Activated CD4-positive, alpha-beta T cell treated with anti-CD3 and anti-CD28 coated beads, Interleukin-2, amount 50 U/mL, for 16 hours (primary cell): ENCODE measurements at places on chromosomes 1 and 21.

- no peak for DNase-seq
Measured at GRCh38 chr1:62735491-62736171, 47.4 kb upstream of the DOCK7 start.

- no peak for DNase-seq
Measured at GRCh38 chr1:230054092-230054749, 12.8 kb upstream of the GALNT2 start.

DNA sequence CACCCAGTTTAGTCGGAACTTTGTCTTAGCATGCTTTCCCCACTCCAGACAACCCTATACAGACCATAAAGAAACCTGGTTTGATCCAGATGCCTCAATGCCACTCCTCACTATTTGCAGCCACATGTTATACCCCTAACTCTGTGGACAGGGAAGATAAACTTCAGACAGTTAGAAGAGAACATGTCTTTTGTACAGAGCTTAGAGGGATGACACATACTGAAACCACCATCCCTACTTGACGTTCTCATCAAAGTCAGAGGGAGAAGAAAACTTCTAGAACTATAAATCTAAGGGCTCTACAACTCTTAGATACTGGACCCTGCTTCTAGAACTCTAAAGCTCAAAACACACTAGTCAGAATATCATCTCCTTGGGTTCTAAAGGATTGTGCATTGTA is 3.7 kb downstream of the SYT6 start:
- no peak for DNase-seq

DNA sequence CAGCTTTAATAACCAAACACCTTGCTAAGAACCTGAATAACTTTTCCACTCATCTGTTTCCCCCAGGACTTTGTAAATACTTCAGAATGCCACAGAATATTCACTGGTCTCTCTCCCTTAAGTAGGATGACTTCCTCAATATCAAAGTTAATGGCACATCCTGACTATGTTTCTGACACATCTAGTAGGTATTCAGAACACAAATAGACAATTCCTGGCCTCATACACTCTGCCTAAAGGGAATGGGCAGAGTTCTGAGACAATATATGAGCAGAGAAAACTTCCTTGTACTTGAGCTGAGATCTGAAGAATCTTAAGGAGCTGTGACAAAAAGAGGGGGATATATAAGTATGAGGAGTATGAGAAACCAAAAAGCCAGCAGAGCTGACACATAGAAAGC is 34.8 kb downstream of the ANKRD13C start:
- DNase-seq, result no peak

GRCh38 chr1:80633947-80634706 is 1166.6 kb upstream of the ADGRL2 start:
- no peak for DNase-seq

- peak; percentile 5 for DNase-seq
Measured at GRCh38 chr1:174726880-174727585, 272.7 kb upstream of the CACYBP start.

- no peak for DNase-seq
Measured at GRCh38 chr1:195979646-195980045, 628.6 kb downstream of the KCNT2 start.

GRCh38 chr1:114316204-114316603 is 162.5 kb upstream of the SYT6 start:
- no peak for DNase-seq

DNA sequence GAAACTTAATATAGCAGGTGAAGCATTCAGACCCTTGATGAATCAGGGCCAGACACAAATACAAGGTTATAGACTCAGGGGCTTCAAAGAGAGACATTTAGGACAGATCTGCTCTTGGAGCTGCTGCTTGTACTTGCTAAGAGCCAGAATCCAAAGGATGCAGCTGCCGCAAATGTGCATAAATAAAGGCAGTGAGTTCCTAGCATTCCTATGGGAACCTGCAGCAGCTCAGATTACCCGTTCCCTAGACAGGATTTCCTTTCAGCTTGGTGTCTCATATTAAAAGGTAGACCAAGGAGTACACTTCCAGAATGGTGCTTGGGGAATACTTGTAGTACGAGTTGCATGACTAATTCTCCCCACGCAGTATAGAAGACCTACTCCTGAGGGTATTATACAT is 9.7 kb upstream of the LRRC53 start:
- no peak for DNase-seq

DNA sequence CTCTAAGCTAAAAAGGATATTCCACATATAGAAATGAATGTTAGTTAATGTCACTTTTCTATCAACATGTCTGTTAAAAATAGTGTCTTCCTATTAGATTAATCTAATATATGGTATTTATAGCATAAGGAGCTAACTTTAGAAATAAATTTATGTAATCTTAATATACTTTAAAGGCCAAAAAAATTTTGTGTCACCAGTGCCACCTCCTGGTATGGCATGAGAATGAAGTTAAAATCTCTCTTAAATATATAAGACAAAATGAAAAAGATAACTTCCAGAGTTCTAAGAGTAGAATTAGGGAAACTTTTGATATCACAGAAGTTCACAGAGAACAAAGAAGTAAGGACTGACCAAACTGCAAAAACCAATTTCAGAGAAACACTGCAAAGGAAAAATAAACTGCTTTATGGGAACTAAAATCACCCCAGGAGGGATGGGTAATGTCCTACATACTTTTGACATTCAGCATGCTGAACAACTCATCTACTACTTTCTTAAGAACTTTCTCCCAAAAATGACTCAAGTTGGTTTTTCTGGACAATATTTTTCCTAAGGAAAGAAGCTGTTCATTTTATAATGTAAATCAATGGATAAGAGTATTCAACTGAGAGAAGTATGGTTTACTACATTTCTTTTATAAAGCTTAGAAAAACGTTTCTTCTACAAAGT is 82.8 kb downstream of the TRIM33 start:
- no peak for DNase-seq
